HuH-7 (cell line): ENCODE measurements at places on chromosomes 7 and 10.

GRCh38 chr10:18140149-18140956, at the start of gene CACNB2:
TSS of gene CACNB2 (plus strand) at chr10:18140424.
- DNase-seq, result no peak

DNA sequence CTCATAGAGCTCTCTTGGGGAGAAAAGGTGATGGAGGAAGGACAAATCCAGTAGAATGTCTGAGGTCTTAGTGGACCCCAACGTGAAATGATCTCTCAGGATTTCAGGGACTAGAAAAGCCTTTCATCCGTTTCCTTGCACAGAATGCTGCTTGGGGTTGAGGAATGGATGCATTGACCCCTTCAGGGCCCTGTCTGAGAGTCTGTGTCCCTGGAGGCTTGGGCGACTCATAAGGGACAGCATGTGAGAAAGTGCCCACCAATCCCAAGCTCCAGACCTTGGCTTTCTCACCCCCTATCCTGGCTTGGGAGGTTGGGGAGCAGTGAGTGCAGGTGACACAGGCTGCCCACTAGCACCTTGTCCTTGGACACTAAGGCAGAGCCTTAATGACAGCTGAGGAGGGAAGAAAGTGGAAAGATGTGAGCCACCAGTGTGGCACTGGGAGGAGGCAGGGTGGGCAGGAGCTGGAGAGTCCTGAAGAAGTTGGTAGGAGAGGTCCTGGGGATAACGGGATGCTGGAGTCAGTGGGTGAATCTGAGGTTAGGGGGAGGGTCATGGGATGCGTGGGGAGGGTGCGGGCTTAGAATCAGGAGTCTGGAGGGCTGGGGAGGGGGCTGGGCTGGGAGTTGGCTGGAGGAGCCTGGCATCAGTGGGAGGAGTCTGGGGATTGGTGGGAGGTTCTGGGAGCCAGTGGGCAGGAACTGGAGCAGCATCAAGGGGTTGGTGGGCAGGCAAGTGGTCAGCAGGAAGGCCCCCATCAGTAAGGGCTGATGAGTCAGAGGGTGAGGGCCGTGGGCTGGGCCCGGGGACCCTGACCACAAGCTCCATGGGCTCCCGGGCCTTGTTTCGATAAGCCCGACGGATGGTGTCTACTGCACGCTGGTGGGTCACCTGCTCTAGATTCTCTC, 8.6 kb downstream of the LZTS2 start:
- DNase-seq, result no peak

DNA sequence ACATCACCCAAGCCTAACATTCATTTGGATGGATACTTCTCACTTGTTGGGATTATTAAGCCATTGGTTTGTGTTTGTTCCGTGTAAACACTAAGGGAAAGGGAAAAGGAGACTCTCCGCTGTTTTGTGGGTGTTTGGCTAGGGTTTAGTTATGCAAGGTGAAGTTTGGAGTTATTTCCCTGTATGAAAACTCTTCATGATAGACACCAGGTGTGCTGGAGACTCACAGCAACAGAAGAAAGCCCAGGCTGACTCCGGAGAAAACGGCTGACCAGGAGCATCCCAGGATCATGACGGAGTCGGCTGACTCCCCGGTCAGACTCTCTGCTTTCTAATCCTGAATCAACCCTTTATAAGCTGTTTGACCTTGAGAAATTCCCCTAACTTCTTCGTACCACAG, 94.1 kb upstream of the KLF6 start:
- no peak for DNase-seq

- DNase-seq, result no peak
Observed at GRCh38 chr10:84415539-84416244, 87.3 kb downstream of the CCSER2 start.

DNA sequence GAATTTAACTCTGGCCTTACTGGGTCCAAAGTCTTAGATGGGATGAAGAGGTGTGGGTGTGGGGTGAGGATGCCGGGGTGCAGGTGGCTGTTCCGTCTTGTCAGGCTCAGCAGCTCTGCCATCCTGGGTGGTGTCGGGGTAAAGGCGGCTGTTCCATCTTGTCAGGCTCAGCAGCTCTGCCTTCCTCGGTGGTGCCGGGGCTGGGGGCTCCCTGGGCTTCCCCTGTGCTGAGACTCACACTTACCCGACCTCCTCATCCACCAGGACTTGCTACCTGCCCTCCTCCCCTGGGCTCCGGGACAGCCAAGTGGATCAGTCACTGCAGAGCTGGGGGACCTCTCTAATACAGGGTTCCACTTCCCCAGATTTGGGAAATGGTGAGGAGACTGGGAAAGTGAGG, 244.3 kb upstream of the SHH start:
- no peak for DNase-seq

- no peak for DNase-seq
Observed at GRCh38 chr10:125060482-125060825, 99.9 kb downstream of the CTBP2 start.

GRCh38 chr10:114655671-114656070, 2.4 kb downstream of the ABLIM1 start:
- no peak for DNase-seq

DNA sequence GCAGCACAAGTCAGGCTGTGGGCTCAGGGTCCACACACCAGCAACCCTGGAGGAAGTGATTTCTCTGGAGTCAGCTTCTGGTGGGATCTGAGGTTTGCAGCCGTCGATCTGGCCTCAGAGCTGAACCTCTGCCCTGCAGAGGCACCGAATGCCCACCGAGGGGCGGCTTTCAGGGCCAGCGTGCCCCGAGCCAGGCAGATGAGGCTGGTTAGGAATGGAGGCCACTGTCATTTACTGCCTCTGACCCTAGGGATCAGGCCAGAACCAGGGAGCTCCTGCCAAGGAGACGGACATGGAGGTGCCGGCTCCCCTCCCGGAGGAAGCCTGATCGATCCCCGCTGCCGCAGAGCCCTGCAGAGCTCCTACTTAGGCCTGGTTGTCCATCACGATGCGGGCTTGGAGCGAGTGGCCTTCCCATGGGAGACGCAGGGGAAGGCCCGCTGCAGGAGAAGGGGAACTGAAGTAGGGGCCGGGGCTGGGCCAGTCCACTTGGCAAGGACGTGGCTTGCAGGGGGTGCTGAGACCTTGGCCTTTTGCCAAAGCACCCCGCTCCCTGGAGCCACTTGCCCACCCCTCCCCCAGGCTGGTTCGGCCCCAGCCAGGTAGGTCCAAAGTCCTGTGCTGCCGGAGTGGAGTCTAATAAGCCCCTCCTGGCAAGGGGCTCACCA, 19.6 kb upstream of the ELFN1 start:
- DNase-seq, result no peak

GRCh38 chr7:101998906-101999240, 181.4 kb downstream of the CUX1 start:
- DNase-seq, result no peak

GRCh38 chr10:114479307-114479706, 75.0 kb upstream of the AFAP1L2 start:
- DNase-seq, result no peak
